ENCODE measurements at places on chromosomes 12 and 14. TPM values are rescaled to one million over a fixed set of nuclear protein-coding genes. Genes with fewer than 3 reads are reported as not detected.
A peak's percentile ranks its signal among the peaks of the same experiment; 100 is the strongest.

GDF3 gene
- not detected for total RNA-seq

TMEM179 gene
- total RNA-seq, result 0.26 TPM

DNA sequence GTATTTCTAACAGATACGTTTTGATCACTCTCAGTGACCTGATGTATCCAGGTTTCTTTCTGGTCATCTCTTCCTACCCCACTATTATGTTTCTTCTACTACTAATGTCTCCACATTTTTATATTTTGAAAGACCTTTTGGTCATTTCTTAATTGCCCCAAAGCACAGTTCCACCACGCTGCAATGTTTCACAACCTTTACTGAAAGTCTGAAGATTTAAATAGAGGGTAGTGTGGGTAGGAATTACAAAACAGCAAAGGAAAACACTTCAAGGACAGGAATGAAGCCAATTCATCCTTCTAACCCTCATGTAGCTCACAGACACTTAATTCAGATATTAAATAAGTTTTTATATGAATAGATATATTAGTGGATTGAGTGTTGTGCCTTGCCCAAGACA, 36.1 kb upstream of the SLC16A7 start:
- no peak for ATAC-seq

GRCh38 chr14:104107611-104108569, 22.4 kb downstream of the ASPG start:
- no peak for ATAC-seq

PLEKHG7 gene
- not detected for total RNA-seq

NAV3 gene
- not detected for total RNA-seq

- peak; percentile 78 for ATAC-seq
Measured at GRCh38 chr14:24058260-24058950, 6.6 kb downstream of the CARMIL3 start.

- no peak for ATAC-seq
Measured at GRCh38 chr14:53620890-53621289, 335.7 kb downstream of the BMP4 start.

- no peak for ATAC-seq
Measured at GRCh38 chr12:70692681-70693288, 55.6 kb upstream of the PTPRB start.

DNA sequence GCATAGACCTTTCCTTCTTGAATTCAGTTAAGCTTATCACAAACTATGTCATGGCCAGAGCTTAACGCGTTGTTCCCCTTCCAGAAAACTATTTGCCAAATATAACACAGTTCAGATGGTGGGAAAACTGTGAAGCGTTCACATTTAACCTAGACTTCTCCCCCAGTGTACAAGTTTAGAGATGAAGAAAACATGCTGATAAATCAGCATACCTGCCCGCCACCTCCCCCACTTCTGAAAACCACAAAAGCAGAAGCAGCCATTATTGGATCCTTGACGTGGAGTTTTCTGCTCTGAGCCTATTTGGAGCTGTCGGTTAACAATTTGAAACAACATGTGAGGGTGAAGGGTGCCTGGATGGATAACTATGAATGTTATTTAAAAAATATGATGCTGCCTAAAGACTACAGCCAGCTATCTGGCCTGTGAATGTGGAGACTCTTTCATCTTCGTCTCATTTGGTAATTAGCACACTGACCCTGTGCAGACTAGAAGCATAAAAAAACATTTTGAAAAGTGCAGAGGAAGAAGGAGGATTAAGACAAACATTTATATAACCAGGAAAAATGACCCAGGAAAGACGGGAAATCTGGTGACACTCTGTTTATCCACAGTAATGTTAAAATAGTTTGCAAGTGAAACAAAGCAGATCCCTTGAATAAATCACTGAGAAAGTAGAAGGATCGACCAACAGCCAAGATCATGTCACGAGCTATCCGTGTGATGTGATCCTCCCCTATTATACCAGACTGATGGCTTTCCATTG, 408.2 kb downstream of the AEBP2 start:
- no peak for ATAC-seq

GRCh38 chr14:84532016-84532415, 997.9 kb upstream of the FLRT2 start:
- ATAC-seq, result no peak

- no peak for ATAC-seq
Measured at GRCh38 chr14:63474111-63474510, 69.1 kb downstream of the PPP2R5E start.

DNA sequence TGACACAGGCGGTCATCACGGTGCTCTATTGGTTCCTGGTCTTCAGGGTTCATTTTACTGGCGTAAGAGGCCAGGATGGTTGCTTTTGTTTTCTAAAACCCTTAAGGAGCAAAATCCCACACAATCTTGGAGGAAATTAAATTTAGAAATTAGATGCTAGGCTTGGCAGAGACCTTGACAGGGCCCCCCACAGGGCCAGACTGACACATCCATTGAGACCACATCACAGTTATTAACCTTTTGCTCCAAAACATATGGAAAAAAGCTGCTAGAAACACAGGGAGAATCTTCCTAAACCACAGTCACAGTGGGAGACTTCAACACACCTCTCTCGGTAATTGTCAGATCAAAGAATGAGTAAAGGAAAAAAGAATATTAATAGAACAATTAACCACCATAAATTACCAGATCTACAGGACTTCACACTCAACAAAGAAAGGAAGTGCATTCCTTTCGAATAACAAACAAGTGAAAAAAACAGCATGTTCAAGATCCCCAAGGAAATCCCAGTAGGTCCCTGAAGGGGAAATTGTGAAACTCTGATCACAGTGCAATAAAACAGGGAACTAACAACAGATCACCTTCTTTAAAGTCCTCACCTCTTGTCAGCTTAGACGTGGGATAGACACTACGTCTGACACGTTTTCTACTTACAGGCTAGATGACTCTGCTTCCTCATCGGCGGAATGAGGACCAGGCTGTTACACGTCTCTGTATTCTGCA, 40.2 kb upstream of the TMEM179 start:
- no peak for ATAC-seq

DNA sequence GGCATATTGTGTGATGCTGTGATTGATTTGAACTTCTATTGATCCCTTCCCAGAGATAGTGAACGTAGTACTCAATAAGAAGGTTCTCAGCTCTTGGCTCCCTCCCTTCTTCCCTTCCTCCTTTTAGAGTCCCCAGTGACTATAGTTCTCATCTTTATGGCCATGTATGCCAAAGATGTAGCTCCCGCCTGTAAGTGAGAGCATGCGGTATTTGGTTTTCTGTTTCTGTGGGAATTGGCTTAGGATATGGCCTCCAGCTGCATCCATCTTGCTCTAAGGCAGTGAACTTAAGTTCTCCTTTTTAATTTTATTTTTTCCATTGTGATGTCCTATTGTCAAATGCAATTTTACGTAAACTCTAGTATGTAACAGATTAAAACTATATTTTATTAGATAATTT, 109.5 kb downstream of the AEBP2 start:
- no peak for ATAC-seq

CLEC6A gene
- not detected for total RNA-seq

GRCh38 chr14:105022276-105022670, 1.4 kb upstream of the CDCA4 start:
- ATAC-seq, result no peak

DNA sequence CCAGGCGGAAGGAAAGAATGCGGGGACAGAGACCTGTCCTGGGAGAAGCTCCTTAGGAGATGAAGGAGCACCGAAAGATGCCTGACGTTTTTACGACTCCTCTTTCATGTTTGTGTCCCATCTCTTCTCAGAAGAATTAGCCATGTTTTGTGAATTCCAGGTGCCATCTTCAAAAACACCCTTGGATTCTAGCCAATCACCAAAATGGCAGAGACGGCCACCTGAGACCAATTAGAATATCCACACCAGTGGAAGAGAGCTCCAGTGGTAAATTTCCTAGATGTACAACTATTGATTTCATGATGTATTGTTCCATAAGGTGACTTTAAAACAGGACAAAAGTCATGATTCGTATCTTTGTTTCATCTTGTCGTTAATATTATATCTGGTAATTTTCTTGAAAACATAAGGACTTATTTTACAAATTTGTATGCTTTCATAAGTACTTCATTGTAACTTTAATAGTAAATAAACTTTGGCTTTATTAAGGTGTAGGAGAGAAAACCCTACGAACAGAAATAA, 62.3 kb upstream of the NUDT4 start:
- no peak for ATAC-seq

- ATAC-seq, result no peak
Measured at GRCh38 chr14:61524211-61524806, 171.0 kb upstream of the HIF1A start.

GPR84 gene
- total RNA-seq, result 0.24 TPM

- peak; percentile 95 for ATAC-seq
Measured at GRCh38 chr14:54730156-54730961, 163.4 kb downstream of the SAMD4A start.

NR1H4 gene
- not detected for total RNA-seq

DNA sequence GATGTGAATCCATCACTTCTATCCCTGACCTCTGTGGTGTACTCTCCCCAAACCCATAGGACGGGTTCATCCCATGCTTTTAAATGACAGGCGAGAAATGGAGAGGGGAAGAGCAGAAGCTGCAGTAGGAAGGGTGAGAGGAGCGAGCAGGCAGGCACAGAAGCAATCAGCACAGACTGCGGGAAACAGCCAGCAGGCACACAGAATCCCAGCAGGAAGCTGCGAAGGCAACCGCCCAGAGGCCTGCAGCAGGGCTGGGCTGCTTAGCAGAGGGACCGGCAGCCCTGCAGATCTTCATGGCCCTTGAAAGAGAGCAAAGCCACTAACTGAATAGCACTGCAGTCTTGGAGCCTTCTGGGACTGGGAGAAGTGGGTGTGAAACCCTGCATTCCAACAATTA, 287.0 kb upstream of the FKBP4 start:
- no peak for ATAC-seq

C14orf39 gene
- total RNA-seq, result not detected

DNA sequence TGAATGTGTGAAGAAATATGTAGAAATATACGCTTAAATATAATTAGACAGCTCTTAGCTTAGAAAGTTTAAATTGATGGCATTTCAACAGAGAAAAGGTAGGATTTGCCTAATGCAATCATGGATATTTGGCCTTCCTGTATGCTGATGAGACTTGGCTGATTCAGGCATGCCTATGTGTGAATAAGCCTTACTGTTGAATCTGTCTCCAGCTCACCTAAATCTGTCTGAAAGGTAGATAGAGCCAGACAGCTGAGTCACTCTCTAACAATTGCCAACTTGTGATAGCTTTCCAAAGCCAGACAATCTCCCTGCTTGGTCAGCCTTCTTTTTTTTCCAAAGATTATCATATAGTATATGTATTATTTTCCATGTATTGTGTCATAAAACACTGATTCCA, 92.8 kb upstream of the FLRT2 start:
- no peak for ATAC-seq

GRCh38 chr12:48109424-48109823, 3.5 kb upstream of the SENP1 start:
- ATAC-seq, result no peak

KLRB1 gene
- total RNA-seq, result 11.6 TPM

DNA sequence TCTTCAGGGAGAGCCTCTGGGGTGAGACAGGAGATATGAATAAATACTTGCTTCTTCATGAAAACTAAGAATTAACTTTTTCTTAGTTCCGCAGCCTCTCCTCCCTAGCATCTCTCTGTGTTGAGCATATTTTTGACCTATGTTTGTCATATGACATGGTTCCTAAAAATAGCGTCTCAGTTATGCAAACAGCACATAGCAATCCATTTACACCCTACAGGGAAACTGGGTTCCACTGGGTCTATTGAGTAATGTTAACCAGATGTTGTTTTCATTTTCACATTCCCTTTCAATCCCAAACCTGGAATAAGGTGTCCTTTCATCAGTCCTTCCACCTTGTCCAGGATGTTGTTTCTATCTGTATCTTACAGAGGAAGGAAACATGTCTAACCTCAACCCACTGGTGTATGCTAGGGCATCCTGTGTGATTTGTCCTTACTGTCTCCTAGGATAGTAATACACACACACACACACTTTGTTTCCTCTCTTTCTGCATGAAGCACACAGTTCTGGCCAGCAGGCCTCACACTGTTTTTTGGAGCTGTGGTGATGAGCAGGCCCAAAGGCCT, 1543.5 kb downstream of the AACS start:
- no peak for ATAC-seq

DNA sequence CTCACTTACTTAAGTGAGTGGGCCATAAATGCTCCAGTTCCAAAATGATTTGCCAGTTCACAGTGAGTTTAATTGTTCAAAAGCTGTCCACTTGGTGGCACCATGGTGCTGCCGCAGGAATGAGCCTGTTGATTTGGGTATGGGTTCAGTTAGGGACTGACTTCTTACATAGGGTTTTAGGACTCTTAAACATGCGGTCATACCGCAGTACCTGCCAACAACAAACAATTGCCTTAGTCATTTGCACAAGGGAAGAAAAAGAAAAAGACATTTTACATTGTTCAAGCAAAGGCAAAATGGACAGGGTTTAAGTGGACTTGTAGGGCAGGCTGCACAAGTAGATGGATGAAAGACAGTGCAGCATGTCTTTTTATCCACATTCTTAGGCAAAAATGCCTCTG, 80.0 kb upstream of the DBX2 start:
- peak; percentile 60 for ATAC-seq

DNA sequence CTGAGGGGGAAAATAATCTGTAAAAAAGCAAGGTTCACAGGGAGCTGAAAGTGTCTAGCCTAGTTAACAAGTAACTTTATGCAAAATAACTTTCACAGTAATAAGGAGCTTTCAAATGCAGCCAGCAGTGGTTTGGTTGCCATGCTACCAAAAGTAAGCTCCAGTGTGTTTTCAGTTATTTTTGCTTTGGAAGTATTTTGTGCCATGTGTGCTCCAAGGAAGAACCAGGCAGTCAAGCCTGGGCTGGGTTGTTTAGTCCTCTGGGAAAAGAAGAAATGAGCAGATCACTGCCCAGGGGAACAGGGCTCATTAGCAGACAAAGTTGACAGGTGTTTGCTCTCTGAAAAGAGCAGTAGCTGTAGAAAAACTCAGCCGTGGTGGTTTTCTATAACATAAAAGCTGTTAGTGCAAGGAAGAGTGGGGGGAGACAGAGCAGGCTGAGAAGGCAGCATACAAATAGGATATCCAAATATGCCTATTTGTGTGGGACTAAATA, 92.8 kb upstream of the TMTC2 start:
- no peak for ATAC-seq

DNA sequence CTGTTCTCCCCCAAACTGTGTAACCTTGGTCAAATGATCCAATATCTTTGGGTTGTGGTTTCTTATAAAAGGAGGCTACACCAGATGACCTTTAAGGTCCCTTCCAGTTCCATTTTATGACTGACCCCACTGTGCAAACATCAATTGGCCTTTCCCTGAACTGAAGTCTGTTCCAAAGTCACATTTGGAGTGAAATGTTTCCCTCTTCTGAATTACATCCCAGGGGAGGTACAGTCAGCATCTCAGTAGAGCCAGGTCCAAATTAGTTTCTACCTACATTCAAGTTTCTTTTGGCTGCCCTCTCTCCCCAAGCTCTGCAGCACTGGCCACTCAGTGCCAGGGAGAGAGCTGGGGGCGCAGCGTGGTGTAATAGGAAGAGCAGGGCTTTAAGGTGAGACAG, 34.4 kb downstream of the LIMA1 start:
- no peak for ATAC-seq

FGD6 gene
- 1.4 TPM for total RNA-seq

- no peak for ATAC-seq
Measured at GRCh38 chr14:69879175-69880043, at the start of gene SMOC1. TSS of gene SMOC1 (plus strand) at chr14:69879416. CDS start at chr14:69879679, 263 bp downstream.

TMPRSS12 gene
- not detected for total RNA-seq

OLR1 gene
- total RNA-seq, result not detected

Measured in activated T-helper 17 cell treated with anti-CD3 and anti-CD28 coated beads, Interleukin-2, amount 50 U/mL, for 72 hours (primary cell).